OCI-LY7 (cell line): ENCODE measurements at places on chromosomes 7 and 10.

- DNase-seq: no peak
Measured at GRCh38 chr7:97846945-97847344, 25.3 kb downstream of the ASNS start.

GRCh38 chr10:64196638-64197315 lies 675.6 kb downstream of the REEP3 start:
- no peak for DNase-seq

DNA sequence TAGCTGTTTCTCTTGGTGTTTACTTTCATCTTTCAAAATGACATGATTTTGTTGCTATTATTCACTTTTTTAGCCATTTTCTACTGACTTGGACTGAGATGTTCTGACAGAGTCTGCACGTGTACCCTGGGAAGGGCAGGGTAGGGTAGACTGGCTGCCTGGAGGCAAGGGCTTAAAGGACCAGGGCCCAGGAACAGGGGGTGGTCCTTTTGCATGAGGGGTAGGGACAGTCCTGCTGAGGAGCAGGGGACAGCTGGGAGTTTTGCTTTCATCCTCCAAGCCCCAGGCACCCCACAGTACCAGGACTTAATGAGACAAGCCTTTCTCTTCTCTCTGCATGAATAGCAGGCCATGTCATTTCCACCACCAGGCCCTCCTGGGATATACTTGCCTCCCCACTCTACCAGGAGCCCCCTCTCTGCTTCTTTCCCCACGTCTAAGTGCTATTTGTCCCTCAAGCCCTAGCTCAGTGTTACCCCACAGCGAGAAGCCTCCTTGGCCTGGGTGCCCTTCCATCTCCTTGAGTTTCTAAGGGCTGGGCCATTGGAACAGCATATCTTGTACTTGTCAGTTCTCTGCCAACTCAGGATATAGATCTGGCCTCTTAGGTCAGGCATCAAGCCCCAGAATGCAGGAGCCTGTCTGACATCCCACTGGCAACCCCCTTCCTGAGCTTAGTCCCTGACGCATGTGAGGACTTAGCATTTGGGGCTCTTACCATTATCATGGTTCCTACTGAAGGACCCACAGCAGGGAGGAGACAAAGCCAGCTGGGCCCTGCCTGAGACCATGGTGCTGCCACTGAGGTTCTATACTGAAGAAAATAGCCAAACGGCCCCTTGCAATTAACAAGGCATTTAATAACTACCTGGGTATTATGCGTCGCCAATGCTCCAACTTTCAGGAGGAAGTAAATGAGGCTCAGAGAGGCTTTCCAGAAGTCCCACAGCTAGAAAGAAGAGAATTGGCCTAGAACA lies 78.4 kb upstream of the UNC5B start:
- DNase-seq: no peak

DNA sequence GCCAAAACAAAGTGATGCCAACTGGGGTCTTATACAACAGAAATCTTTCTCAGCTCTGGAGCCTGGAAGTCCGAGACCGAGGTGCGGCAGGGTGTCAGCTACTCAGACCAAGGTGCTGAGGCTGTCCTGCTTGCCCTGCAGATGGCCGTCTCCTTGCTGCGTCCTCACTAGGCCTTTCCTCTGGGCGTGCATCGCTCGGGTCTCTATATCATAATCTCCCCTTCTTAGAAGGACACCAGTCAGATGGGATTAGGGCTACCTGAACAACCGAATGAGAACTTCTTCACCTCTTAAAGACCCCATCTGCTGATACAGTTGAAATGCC lies 244.7 kb downstream of the EBF3 start:
- no peak for DNase-seq
